ENCODE measurements at places on chromosomes 13 and 19.
A peak's percentile ranks its signal among the peaks of the same experiment; 100 is the strongest.

GRCh38 chr13:28637714-28638355, 21.1 kb upstream of the POMP start:
- no peak for DNase-seq

DNA sequence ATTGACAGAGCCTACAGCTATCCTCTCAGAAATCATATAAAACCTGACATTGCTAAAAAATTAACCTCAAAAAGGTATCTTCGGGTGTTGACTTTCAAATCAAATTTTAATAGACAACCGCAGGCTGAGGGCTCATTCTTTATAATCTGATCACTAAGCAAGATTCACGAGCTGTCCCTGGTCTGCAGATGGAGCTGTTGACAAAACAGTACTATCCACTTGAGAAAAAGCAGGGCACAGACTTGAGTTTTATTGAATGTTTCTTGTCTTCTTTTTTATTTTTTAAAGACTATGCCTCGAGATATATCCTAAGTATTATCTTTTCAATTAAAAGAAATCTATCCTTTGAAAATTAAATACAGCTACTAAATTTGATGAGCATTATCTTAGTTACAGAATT, 540.5 kb downstream of the PCDH9 start:
- DNase-seq: no peak

GRCh38 chr19:42316223-42317211, 3.4 kb downstream of the TMEM145 start:
- no peak for DNase-seq

- DNase-seq: no peak
Measured at GRCh38 chr19:53864308-53864836, 3.3 kb upstream of the MYADM start.

DNA sequence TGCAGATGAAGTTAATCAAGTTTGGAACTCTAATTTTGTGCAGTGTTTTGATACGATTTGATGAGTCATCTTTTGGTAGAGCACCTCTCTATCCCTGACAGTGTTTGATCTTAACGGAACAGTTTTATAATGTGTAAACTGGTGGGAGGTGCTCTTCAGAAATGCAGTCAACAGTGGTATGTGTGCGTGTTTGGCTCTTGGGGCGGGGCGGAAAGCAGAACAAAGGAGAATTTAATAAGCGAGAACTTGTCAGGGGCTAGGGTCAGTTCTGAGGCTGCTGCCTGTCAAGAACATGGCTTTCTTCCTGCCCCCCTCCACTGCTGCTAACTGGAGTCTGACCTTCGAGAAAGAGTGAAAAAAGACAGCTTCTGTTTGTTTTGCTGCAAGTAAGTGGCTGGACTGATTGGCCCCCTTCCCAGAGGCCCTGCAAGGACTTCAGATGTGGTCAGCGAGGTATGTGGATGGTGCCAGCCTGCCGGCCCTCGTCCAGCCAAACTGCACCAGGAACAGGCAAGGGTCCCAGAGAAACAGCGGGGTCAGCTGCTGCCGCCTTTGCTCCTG, 40.8 kb downstream of the BBC3 start:
- peak; percentile 63 for DNase-seq

DNA sequence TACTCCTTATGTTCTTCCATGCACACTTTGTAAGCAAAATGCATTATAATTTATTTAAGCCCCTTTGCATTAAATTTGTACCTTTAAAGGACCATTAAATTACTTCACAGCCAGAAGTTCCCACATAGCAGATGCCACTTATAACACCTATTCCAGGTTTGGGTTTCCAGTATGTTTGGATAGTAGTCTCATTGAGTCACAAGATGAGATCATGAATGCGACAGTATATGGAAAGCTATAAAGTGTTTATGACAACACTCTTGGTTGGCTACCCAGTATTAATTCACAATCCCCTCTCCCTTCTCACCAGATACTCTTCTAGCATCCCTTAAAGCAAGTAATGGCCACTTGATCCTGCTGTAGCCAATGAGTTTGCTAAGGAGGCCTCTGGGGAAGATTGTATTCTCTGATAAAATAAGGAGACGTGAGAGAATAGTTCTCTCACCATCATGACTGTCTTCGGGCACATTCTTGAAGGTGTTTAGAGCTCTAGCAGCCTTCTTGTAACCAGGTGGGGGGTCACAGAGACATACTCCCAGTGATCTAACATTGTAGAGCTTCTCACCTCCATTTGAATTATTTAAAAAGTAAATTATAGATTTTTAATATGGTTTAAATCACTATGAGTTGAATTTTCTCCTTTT, 2.8 kb upstream of the LHFPL6 start:
- no peak for DNase-seq

DNA sequence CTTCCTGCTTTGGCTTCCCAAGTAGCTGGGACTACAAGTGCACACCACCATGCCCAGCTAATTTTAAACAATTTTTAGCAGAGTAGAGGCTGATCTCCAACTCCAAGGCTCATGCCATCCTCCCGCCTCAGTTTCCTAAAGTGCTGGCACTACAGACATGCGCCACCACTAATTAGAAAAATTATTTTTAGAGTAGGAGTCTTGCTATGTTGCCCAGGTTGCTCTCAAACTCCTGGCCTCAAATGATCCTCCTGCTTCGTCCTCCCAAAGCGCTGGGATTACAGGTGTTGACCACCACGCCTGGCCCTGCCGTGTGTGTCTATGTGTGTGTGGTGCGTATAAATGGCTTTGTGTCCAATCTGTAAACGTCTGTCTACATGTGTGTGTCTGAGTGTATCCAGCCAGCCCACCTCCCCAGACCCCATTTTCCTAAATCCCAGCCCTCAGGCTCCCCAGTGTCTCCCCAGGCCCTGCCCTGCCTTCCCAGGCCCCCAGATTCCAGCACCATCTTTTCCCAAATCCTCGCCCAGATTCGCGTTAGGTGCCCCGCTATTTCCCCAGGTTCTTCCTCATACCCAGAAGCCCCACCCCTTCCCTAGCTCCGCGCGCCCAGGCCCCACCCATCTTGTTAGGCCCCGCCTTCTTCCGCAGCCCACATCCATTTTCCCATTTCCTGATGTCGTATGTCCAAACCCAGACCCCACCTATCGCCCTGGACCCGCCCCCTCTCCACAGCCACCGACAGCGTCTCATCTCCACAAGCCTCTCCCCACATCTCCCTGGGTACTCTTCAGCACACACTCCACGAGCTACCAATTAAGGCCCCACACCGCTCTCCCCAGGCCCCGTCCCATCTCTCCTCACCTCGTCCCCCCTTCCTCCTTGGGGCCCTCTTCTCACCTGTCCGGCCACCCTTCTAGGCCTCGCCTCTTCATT, 24.9 kb downstream of the SLC8A2 start:
- DNase-seq: peak; percentile 55

GRCh38 chr19:17289489-17289888, 7.8 kb downstream of the ANKLE1 start:
- DNase-seq: peak; percentile 77

DNA sequence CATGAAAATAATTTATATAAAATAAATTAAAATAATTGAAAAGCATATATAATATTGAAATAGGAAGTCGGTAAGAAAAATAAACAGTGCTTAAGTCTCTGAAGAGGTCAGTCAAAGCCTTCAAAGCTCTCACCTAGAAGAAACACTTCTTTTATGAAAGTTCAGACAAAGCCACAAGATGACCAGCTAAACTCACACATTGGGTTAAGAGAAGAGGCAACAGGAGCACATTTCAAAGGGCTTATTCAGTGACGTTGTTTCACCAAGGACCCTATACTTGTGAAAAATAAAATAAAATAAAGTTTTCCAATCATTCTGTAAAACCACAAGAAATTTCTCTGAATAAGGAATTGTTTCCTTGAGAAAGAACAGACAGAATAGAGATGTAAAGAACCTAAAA, 2.5 kb upstream of the ITM2B start:
- no peak for DNase-seq

- DNase-seq: no peak
Measured at GRCh38 chr13:50990818-50991506, 81.4 kb downstream of the RNASEH2B start.

DNA sequence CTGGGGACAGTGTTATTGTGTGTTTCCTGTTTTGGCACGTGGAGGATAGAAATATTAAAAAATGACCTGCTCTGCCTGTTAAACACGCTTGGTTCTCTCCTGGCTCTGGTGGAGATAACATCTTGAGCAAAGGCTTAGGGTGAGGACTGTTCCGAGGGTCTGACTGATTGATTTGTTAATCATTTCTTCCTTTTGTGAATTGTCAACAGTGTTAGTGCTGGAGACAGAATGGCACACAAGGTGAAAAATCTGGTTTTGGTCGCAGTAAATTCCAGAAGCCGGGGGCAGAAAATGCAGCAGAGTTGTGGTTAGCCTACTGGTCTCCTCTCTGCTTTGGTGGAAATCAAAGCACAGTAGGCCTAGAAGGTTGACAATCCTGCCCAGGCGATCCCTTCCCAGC, 163.6 kb downstream of the FGF9 start:
- no peak for DNase-seq

GRCh38 chr13:52374873-52375411, 31.0 kb downstream of the THSD1 start:
- DNase-seq: no peak

All from stimulated activated CD4-positive, alpha-beta T cell treated with anti-CD3 and anti-CD28 coated beads, Interleukin-2, amount 100 ng/mL, for 24 hours (primary cell).